Inflammatory macrophage treated with lipopolysaccharide for 1 hour (primary cell): ENCODE measurements at places on chromosomes 3 and 15.

DNA sequence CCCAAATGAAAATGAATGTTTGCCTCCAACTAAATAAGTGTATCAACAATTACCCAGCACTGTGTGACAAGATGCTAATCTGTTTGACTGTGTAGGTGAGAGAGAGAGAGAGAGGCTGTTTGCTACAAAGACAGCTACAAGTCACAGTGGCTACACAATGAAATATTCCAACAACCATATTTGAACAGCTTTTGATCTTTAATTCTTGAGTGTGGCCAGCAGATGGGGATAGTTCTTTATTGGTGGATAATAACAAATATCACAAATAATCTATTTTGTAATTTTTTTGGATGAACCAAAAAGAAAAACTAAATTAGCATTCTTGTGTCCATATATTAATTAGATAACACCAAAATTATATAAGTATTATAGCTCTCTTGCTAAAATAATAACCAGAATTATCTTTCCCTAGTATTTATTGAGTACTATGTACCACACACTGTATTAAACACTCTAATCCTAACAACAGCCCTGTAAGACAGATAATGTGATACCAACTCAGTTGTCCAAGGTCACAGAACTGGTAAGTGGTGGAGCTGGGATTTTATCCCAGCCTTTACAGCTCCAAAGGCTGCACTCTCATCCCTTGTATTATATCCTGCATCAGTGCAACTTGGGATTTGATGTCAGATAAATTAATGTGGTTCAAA lies 61.9 kb upstream of the C3orf80 start:
- peak; percentile 50 for DNase-seq

DNA sequence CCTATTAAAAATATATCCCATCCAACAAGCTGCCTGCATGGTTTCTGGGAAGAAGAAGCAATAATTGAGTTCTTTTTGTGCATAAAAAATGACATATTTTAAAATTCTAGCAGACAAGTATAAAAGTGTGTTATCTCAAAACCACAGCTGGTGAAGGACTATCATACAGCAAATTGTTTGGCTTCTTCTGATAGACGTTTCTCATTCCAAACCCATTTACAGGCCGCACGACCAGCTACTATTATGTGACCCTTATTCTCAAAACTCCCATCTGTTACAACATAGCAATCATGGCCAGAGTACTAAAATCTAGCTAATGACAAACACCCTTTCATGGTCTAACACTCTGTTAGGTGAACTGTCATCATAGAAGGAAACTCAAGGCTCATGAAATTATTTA lies 21.7 kb downstream of the ETFA start:
- DNase-seq, result no peak

GRCh38 chr15:96412045-96412905 lies 81.8 kb downstream of the NR2F2 start:
- no peak for DNase-seq

DNA sequence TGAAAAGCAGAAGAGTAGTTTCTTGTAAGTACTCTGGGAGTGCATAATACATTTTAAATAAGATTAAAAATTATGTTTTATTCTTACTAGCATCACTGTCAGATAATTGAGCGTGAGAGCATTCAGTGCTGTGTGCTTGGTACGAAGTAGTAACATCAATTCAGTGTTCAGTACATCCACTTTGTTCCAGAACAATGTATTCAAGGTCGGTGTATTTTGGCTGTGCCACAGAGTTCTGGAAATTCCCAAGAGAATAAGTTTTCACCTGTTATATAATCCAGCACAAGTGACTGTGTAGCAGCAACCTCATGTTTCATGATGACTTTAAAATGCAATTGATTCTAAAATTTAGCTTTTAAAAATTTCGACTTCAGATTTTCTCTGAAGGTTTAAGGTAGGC lies 130.6 kb downstream of the IGF1R start:
- no peak for DNase-seq

DNA sequence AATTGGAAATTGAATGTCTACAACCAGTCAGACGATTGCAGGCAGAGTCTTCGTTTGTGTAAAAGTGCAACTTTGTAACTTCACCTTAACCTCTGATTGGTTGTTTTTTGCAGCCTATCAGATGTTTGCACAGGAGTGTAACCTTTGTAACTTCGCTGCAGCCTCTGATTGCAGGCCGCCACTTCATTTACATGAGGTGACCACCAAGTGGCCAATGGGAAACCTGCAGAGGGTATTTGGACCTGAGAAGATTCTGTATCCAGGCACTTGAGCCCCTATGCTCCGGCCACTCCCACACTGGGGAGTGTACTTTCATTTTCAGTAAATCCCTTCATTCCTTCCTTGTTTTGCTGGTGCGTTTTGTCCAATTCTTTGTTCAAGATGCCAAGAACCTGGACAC lies 68.1 kb upstream of the PFN2 start:
- DNase-seq, result no peak

GRCh38 chr15:29890336-29891095 lies 68.2 kb upstream of the TJP1 start:
- no peak for DNase-seq

GRCh38 chr3:168152149-168152548 lies 56.4 kb upstream of the GOLIM4 start:
- no peak for DNase-seq

- no peak for DNase-seq
Observed at GRCh38 chr15:74036271-74037170, 42.0 kb downstream of the PML start.

GRCh38 chr15:88448991-88449461 lies 18.2 kb downstream of the MRPL46 start:
- no peak for DNase-seq

DNA sequence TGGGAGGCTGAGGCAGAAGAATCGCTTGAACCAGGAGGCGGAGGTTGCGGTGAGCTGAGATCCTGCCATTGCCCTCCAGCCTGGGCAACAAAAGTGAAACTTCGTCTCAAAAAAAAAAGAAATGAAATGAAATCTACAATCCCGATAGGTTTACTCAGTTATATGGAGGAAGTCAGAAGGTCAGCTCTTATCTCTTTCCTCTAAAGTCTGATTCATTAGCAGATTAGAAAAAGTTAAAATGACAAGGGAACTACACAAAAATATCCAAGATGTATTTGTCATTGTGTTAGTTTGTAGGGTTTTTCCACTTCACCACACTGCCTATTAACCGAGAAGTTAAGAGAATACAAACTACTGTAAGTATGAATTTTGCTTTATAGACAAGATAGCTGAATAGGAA lies 420.6 kb downstream of the SHQ1 start:
- no peak for DNase-seq

DNA sequence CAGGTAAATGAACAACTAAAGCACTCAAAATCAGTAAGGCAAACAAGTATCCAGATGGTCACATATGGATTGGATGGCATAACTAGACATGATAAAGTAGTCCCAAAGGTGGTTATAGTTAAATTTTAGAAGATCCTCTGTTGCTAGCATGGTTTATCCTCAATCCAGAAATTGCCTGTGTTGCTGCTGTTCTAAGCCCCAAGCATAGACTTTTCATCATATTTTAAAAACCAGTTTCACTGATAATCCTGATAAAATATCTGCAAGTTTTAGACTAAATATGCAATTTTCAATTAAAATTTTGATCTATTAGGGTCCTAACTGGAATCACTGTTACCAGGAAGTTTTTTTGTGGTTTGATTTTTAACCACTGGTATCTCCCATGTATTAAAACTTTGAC lies 35.4 kb downstream of the MBNL1 start:
- no peak for DNase-seq

- no peak for DNase-seq
Observed at GRCh38 chr3:197372047-197372661, 73.7 kb upstream of the DLG1 start.

DNA sequence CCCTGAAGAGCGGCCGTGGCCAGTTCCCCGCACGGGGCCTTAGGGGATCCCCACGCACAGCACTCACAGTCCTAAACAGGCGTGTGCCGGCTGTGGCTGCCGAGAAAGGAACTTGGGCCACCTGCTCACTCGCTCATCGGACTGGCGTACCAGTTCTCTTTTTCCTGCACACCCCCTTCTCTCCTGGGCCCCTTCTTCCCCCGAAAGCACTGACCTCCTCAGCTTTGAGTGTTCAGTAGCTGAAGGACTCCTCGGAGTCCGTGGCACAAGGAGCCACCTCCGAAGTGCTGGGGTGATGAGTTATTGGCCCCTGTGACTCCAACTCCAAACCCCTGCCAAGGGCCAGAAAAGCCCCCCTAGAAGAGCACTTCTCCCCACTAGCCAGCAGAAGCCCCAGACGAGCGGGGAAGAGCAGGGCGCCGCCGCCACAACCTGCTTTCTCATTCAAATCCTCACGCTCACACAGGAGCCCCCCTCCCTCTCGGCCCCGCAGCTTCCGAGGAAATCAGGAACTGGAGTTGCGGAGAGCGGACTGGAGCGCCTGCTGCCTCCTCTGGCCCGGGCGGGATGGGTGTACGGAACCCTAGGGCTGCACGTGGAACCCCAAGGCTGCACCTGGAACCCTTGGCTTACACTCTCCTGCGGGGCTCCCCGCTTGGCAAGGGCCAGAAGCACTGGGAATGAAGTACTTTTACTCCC lies at the start of gene PLCH1:
Gene PLCH1 (minus strand): TSS at position 446 of the 699 bp plus-strand sequence. CDS start 40,847 bp downstream, outside the sequence.
- peak; percentile 24 for DNase-seq

- DNase-seq, result peak; percentile 55
Observed at GRCh38 chr15:52440414-52440813, 88.3 kb downstream of the MYO5A start.

- no peak for DNase-seq
Observed at GRCh38 chr15:68442041-68442440, 10.1 kb upstream of the ITGA11 start.

GRCh38 chr3:36907911-36908646 lies 36.8 kb downstream of the TRANK1 start:
- peak; percentile 89 for DNase-seq

- no peak for DNase-seq
Observed at GRCh38 chr3:37853691-37854413, 7.8 kb upstream of the CTDSPL start.

DNA sequence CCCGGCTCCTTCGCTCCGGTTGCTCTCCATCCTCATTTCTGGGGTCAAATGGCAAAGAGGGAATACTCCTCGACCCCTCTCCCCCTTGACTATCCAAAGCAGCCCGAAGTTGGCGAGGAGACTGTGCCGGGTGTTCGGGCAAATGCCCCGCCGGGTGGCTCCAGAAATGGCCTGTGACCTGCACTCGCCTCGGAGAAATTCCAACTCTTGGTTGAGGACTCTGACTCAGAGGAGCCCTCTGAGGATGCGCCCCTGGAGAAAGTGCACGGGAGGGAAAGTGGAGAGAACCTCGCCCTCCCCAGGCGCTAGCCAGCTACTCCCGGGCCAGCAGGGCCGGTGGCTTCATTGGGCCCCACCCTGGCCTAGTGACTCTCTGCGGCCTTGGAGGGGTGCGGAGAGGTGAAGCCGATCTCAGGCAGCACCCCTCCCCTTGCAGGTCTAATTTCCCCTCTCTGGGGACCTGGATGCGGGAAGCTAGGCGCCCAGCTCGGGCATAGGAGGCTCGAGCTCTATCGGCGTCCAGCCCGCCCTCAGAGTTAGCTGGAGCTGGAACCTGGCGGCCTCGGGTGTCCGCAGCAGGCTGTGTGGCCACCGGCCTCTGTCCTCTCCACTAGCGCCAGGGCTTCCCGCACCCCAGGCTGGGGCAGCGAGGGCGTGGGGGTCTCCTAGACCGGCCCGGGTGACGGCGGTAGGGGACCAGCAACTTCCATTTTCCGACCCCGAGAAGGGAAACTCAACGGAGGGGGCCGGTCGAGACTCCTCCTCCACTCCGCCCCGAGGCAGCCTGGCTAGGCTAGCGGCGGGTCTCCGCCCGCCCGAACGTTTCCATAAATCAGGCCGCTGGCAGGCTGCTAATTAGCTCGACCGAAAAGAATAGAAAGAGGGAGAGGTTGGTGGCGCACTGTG lies 29.4 kb downstream of the NR2F2 start:
- DNase-seq, result no peak

GRCh38 chr3:68996356-68996995 lies 17.0 kb downstream of the EOGT start:
- DNase-seq, result peak; percentile 91

- DNase-seq, result no peak
Observed at GRCh38 chr3:157279237-157279636, 119.3 kb upstream of the CCNL1 start.

DNA sequence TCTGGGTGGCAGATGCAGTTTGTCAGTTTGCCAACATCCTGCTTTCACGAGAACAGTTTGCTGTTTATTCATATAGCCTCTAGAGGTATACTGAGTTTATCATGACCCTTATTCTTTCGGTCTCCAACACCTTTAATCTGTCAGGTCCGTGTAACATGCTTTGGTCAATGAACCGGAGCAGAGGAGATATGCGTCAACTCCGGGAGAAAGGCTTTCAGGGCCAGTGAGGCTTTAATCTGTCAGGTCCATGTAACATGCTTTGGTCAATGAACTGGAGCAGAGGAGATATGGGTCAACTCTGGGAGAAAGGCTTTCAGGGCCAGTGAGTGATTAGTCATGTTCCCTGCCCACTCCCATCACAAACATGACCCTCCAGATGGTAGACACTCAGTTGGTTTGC lies 16.9 kb upstream of the GPD1L start:
- DNase-seq, result no peak

DNA sequence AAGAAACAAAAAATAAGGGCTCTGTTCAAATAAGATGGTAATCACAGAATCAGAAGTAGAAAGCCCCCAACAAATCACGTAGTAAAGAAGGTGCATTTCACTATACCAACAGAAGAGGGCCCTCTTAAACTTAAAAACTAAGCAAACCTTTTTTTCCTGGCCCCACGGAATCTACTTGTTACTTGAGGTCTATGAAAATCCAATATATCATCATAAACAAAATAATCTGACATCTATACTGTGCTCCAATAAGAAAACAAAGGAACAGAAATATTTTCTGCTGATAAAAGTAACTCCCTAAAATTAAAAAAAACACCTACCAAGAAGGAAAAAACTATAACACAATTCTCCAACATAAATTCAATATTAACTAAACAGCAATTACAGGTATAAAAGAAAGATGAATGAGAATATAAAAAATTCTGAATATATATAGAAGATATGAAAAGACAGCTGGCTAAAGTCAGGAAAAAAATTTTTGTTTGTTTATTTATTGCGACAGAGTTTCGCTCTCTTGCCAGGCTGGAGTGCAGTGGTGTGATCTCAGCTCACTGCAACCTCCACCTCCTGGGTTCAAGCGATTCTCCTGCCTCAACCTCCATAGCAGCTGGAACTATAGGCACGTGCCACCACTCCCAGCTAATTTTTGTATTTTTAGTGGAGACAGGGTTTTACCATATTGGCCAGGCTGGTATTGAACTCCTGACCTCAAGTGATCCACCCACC lies 81.8 kb downstream of the CLASP2 start:
- DNase-seq, result peak; percentile 37

- no peak for DNase-seq
Observed at GRCh38 chr3:12159227-12159601, 502 bp upstream of the TIMP4 start.

- no peak for DNase-seq
Observed at GRCh38 chr15:96702589-96702988, 372.1 kb downstream of the NR2F2 start.

GRCh38 chr3:149589332-149589731 lies 68.5 kb downstream of the WWTR1 start:
- peak; percentile 9 for DNase-seq

DNA sequence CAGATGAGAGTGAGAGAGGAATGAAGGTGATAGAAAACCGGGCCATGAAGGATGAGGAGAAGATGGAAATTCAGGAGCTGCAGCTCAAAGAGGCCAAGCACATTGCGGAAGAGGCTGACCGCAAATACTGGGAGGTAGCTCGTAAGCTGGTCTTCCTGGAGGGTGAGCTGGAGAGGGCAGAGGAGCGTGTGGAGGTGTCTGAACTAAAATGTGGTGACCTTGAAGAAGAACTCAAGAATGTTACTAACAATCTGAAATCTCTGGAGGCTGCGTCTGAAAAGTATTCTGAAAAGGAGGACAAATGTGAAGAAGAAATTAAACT lies 88.9 kb downstream of the EOMES start:
- DNase-seq, result no peak
